ENCODE measurements at places on chromosomes 13 and 19. TPM values are rescaled to one million over a fixed set of nuclear protein-coding genes. Genes with fewer than 3 reads are reported as not detected.

PLK5 gene
- polyA plus RNA-seq: not detected

ZNF829 gene
- 3.5 TPM for polyA plus RNA-seq

SMIM44 gene
- not detected for polyA plus RNA-seq

TSKS gene
- polyA plus RNA-seq: 1.2 TPM

KCNN1 gene
- not detected for polyA plus RNA-seq

DPF1 gene
- not detected for polyA plus RNA-seq

PRKCG gene
- polyA plus RNA-seq: not detected

COL5A3 gene
- not detected for polyA plus RNA-seq
